ENCODE measurements at places on chromosomes 4 and X. TPM values are rescaled to one million over a fixed set of nuclear protein-coding genes. Genes with fewer than 3 reads are reported as not detected.

Gene FGF5
- total RNA-seq, result not detected

Gene MTNR1A
- not detected for total RNA-seq

Gene CXCL1
- total RNA-seq, result 527 TPM

Gene ARSJ
- total RNA-seq, result 0.95 TPM

Gene HSFX1
- total RNA-seq, result 0.20 TPM

Gene FGF2
- 51.4 TPM for total RNA-seq

Gene HDX
- total RNA-seq, result 8.7 TPM

Gene SMIM31
- 0.10 TPM for total RNA-seq

Gene ABCE1
- 183 TPM for total RNA-seq

Gene ADGRG4
- not detected for total RNA-seq

Measured in NCI-H460 (cell line).